ENCODE measurements at places on chromosomes 6 and 20. TPM values are rescaled to one million over a fixed set of nuclear protein-coding genes. Genes with fewer than 3 reads are reported as not detected.

The TTI1 gene
- total RNA-seq: 12.1 TPM

The AVP gene
- 0.38 TPM for total RNA-seq

The CDH26 gene
- total RNA-seq: 1.3 TPM

GRCh38 chr6:4981761-4982160 lies 22.1 kb downstream of the RPP40 start:
- H3K36me3 ChIP-seq: no peaks in the 10 kb centered on the region
- H3K27ac ChIP-seq: no peak overlapping the region
- no peak overlapping the region for H3K4me3 ChIP-seq
- no peaks in the 10 kb centered on the region for H3K4me1 ChIP-seq
- no peak for DNase-seq

DNA sequence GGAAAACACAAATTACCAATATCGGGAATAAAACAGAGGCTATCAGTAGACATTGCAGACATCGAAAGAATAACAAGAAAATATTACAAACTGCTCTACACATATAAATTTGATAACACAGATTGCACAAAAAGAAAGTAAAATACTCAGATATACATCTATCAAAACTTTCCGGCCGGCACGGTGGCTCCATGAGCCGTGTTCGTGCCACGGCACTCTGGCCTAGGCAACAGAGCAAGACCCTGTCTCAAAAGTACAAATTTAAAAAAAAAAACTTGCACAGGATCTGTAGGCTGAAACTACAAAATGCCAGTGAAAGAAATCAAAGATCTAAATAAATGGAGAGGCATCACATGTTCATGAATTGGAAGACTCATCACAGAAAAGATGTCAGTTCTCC lies 49.4 kb downstream of the SNX5 start:
- no peaks in the 10 kb centered on the region for H3K4me1 ChIP-seq
- DNase-seq: no peak
- no peaks in the 10 kb centered on the region for H3K27me3 ChIP-seq
- no peak overlapping the region for H3K27ac ChIP-seq
- H3K36me3 ChIP-seq: no peaks in the 10 kb centered on the region

- H3K4me1 ChIP-seq: peaks cover 43% of the 10 kb centered on the region
- no peak for DNase-seq
- no peaks in the 10 kb centered on the region for H3K27me3 ChIP-seq
- H3K4me3 ChIP-seq: no peak overlapping the region
- H3K36me3 ChIP-seq: no peaks in the 10 kb centered on the region
- H3K27ac ChIP-seq: peak overlapping the region; percentile 51
Observed at GRCh38 chr20:10505827-10506226, 70.7 kb downstream of the SLX4IP start.

- no peaks in the 10 kb centered on the region for H3K4me1 ChIP-seq
- H3K36me3 ChIP-seq: no peaks in the 10 kb centered on the region
- no peaks in the 10 kb centered on the region for H3K27me3 ChIP-seq
- no peak overlapping the region for H3K27ac ChIP-seq
Observed at GRCh38 chr6:124355146-124355545, 551.5 kb downstream of the NKAIN2 start.
